NCI-H460 (cell line): ENCODE measurements at places on chromosomes 5 and 9. TPM values are rescaled to one million over a fixed set of nuclear protein-coding genes. Genes with fewer than 3 reads are reported as not detected.

HK3 gene
- total RNA-seq, result not detected in 2 replicates

C5orf52 gene
- not detected in 2 replicates for total RNA-seq

SLC36A3 gene
- total RNA-seq, result not detected in 2 replicates

FAM163B gene
- total RNA-seq, result not detected in 2 replicates

PHF24 gene
- not detected in 2 replicates for total RNA-seq

FUT7 gene
- not detected in 2 replicates for total RNA-seq

TMEM252 gene
- total RNA-seq, result not detected in 2 replicates

F12 gene
- 10.9 and 12.8 TPM in 2 replicates for total RNA-seq

DDX4 gene
- 0.14 TPM in 1 of 2 replicates, not detected in the other for total RNA-seq

SLC46A2 gene
- not detected in 2 replicates for total RNA-seq
